ENCODE measurements at places on chromosomes 2 and 18.

DNA sequence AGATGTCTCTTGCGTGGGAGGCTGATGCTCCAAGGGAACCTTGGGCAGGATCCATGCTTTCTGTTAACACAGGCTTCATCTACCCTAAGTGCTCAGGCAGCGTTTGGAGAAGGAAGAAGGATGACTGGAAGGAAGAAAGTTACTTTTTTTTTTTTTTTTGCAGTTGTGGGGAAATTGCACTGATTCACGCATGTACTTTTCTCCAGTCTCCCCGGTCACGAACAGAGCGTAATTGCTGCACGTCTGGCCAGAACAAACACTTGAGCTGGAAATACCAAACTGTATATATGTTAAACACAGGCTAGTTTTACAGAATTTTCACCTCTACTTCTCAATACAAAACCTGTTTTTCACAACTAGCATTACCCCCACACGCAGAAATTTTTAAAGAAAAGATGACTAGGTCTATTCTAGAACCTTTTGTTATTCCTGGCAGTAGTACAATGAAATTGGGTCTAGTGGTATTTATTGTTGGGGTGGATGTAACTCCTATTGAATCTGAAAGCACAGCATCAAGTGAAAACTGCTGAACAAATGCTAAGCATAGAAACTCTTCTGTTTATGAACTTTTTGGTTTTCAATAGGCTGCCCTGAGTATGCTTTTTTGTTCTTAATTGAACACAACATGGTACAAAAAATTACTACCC is 9.3 kb upstream of the SCYGR5 start:
- no peak for DNase-seq

DNA sequence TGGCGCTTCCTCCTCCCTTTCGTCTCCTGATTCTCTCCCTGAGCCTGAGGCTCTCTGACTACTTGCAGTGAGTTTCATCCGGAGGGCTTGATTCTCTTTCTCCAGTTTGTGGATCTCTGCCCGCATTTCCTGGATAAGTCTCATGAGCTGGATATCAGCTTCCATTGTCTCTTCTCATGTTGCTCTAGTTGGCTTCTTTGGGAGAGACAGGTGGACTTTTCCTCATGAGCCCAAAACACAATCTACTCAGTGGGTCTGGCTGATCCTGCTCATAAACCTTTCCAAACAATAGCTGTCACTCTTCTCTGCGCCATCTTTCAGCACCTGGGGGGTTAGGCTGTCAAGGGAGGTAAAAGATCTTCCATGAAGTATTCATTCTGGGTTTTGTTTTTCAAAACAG is at the start of gene CCDC195:
Gene CCDC195 (minus strand): TSS at position 165 of the 400 bp plus-strand sequence. CDS start 0 bp downstream, at position 165.
- no peak for DNase-seq

GRCh38 chr2:117853873-117854272 is 39.4 kb downstream of the DDX18 start:
- no peak for DNase-seq

DNA sequence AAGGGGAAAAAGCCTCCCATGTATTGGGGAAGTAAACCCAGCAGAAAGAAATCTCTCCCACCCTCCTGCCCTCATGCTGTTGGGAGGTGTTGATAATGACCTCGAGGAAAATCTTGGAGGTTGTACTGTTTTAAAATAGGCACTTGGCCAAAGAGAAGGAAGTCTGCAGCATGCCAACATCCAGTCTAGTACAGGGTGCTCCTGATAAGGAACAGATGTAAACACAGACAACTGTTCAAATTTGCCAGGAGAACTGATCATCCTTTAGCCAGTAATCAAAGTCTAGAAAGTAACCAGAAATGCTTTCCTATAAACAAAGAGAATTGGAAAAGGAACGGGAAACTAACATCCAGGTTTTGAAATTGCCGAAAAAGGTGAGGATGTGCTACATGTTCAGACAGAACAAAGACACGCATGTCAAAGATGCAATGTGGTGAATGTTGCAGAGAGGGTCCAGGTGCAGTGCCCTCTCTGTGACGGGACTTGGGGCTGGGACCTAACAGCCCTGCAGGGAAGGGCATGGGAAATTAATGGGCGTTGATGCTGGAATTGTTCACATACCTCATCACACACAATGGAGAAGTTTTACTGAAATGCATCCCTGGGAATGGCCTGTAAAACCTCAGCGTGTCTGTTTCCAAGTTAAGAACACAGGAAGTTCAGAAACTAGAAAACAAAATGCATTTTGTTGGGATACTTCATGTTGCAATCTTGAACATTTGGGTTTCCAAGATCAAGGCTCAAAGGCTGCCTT is 125.7 kb upstream of the RND3 start:
- no peak for DNase-seq

DNA sequence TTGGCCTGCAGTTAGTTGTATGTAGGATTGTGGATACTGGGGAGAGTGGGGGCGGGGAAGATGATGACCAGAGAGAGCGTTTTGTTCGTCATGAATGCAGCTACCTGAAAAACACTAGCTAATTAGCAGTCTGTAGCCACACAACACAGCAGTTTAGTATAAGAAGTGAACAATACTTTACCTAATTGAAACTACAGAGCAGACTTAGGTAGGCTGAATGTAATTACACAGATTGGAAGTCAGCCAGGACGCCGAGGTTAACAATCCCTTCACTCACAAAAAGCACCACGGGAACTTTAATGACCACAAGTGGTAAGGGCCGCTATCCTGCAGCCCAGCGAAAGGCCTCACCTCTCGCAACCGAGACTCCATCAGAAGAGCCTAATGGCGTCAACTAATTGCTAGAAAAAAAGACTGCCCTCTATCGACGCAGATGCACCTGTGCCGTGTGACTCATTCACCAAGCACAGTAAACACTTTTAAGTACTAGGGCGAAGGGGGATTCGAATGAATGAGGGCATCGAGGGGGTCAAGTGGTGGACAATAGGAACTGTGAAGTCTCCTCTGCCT is 591.0 kb downstream of the ARHGAP15 start:
- DNase-seq = no peak

Data from activated naive CD4-positive, alpha-beta T cell (primary cell).